T follicular helper cell (primary cell): ENCODE measurements at places on chromosomes 11 and 22.

DNA sequence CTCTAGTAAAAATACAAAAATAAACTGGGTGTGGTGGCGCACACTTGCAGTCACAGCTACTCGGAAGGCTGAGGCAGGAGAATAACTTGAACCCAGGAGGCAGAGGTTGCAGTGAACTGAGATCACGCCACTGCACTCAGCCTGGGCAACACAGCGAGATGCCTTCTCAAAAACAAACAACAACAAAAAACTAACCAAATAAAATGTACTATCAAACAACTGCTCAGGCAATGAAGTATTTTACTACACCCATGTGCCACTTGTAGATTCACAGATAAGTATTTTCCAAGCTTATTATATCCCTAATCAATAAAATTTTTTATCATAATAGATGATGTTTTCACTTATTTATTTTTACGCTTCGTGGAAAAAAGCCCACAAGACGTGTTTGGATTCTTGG lies 924 bp downstream of the C11orf65 start:
- DNase-seq: no peak

GRCh38 chr11:64679846-64680245 lies 43.2 kb downstream of the NRXN2 start:
- no peak for DNase-seq

DNA sequence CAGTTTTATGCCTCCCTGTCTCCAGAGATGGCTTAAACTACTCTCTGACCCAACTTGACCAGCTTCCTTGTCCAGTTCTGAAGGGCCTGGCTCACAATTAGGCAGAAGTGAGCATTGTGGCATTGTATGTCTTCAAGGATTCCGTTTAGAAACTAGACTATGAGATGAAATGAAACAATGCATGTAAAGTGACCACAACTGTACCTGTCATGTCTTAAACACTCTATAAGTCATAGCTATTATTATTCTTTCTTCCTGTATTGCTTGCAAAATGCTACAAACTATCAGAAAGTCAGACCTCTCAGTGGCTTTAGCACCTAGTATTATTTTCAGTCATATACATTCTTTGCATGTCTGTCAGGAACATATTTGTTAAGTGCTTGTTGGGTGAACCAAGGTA lies 127.9 kb upstream of the MTMR2 start:
- DNase-seq: no peak

GRCh38 chr11:6666302-6667183 lies 10.9 kb upstream of the DCHS1 start:
- DNase-seq: no peak

DNA sequence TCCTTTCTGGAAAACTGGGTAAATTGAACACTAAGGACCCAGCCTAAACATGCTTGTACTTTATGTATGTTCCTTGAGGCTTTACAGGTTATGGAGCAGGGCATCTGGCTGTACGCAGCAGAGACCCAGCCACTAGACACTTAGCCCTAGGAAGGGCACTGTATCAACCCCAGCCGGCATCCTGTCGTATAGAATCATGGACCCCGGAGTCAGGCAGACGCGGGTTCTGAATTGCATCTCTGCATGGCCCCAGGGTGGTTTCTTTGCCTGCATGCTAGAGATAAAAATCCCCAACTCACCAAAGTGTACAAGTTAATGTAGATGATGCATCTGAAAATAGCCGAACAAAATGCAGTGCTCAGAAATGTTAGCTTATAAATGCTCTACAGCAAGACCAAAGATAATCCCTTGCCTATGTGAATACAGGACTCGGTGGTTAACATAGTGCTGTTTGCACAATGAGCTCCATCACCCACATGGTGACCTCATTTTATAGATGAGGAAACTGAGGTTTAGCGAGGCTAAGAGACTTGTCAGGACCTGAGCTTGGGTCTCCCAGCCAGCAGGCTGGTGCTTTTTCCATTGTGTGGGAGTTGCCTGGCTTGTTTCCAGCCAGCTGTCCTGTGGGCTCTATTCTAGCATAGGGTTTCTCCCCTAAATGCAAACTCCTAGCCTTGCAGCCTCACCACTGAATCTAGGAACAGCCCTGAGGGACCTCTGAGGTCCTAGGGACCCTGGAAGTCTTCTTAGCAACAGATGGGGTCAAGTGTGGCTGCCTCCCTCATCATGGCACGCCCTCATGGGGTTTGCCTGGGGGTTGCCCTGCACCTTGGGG lies 7.3 kb downstream of the CD6 start:
- DNase-seq: no peak

- no peak for DNase-seq
Observed at GRCh38 chr11:74312326-74312725, 886 bp upstream of the P4HA3 start.

GRCh38 chr11:12531681-12532080 lies 142.5 kb upstream of the TEAD1 start:
- no peak for DNase-seq

- DNase-seq: no peak
Observed at GRCh38 chr11:84398017-84398626, 1112.0 kb upstream of the CCDC90B start.

GRCh38 chr22:23818541-23818940 lies 20.3 kb downstream of the DERL3 start:
- no peak for DNase-seq

- DNase-seq: peak; percentile 21
Observed at GRCh38 chr22:25081409-25081824, 118.2 kb upstream of the CRYBB3 start.

GRCh38 chr11:13215149-13215548 lies 62.4 kb upstream of the BMAL1 start:
- no peak for DNase-seq

GRCh38 chr11:67248653-67249052 lies 17.6 kb upstream of the GRK2 start:
- DNase-seq: no peak

DNA sequence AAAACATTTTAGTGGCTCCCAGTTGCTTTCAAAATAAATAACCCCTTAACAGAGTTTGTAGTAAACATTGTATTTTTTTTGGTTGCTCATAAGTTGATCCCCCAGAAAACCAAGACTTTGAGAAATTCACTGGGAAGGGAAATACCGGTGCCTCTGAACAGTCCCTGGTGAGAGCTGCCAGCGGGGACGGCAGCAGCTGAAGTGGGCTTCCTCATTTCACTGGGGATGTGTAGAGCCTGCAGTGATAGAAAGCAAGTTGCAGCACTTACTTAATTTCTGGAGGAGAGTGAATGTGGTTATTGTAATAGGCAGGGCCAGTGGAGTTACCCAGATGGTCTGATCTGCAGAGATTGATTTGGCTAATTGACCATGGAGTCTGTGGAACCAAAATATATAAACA lies 18.6 kb upstream of the MCHR1 start:
- no peak for DNase-seq

- no peak for DNase-seq
Observed at GRCh38 chr11:110000031-110000502, 93.1 kb upstream of the ZC3H12C start.

GRCh38 chr11:130710497-130711012 lies 205.7 kb downstream of the SNX19 start:
- DNase-seq: no peak

GRCh38 chr22:24592058-24592850 lies 619 bp downstream of the LRRC75B start:
- no peak for DNase-seq
